ENCODE measurements at places on chromosomes 3 and 15. TPM values are rescaled to one million over a fixed set of nuclear protein-coding genes. Genes with fewer than 3 reads are reported as not detected.

TUSC7 gene
- total RNA-seq, result not detected

GOLGA6A gene
- 3.3 TPM for total RNA-seq

ANKRD63 gene
- total RNA-seq, result 0.26 TPM

- H3K27me3 ChIP-seq, result no peaks in the 10 kb centered on the region
- H3K27ac ChIP-seq, result no peak overlapping the region
- H3K36me3 ChIP-seq, result no peaks in the 10 kb centered on the region
- H3K4me1 ChIP-seq, result no peaks in the 10 kb centered on the region
- no peak overlapping the region for H3K4me3 ChIP-seq
- no peak for DNase-seq
Measured at GRCh38 chr3:174417573-174417972, 441.6 kb upstream of the NAALADL2 start.

SEMA3B gene
- total RNA-seq, result 4.8 TPM

GPX1 gene
- 250 TPM for total RNA-seq

DNA sequence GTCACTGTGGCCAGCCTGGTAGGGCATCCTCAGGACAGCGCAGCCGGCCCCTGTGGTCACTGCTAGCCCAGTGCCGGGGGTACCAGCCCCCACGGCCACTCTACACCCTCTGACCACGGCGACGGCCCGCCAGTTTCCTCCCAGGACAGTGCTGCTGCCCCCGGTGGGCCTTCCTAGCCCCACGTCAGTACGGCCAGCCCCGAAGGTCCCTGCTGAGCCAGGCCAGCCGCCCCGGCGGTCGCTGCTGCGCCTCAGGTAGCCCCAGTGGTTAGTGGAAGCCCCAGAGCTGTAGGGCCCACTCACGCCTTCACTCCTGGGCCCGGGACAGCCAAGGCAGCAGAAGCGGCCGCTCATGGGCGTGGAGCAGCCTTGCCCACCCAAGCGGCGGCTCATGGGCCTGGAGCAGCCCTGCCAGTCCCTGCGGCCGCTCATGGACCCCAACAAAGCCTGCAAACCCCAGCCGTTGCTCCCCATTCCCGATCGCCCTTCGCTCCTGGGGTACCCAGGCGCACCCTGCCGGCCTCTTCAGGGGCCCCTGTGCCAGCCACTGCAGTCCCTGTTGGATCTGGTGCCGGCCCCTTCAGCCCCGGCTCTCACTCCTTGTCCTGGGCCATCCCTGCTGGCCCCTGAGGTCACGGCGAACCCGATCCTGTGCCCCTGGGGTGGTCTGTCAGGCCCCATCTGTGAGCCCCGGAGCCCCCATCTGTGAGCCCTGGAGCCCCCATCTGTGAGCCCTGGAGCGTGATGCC is 9.5 kb upstream of the ROPN1B start:
- no peaks in the 10 kb centered on the region for H3K4me1 ChIP-seq
- H3K4me3 ChIP-seq, result no peak overlapping the region
- no peak overlapping the region for H3K27ac ChIP-seq
- no peaks in the 10 kb centered on the region for H3K27me3 ChIP-seq
- no peak for DNase-seq

GRCh38 chr3:151135541-151136337 is 50.3 kb downstream of the MED12L start:
- no peak overlapping the region for H3K4me3 ChIP-seq
- H3K4me1 ChIP-seq, result peaks cover 2% of the 10 kb centered on the region
- H3K36me3 ChIP-seq, result no peaks in the 10 kb centered on the region
- no peak overlapping the region for H3K27ac ChIP-seq
- no peaks in the 10 kb centered on the region for H3K27me3 ChIP-seq

TTC21A gene
- 2.8 TPM for total RNA-seq

DNA sequence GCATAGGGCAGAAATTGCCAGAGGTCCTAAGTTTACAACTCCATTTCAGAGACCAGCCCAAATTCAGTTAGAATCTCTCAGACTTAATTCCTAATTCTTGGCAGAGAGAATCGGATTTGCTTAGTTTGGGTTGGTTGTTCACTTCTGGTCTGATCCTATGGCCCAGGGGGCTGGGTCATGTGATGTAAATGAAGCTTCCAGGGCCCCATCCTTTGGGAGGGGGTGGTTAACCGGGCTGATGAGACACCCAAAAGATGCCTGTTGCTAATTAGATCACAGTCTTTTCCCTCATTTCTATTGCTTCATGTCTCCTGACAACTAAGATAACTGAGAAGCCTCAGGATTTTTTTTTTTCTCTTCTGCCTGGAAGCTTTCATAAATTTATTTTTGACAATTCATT is 11.1 kb upstream of the ZNF620 start:
- H3K4me3 ChIP-seq, result no peak overlapping the region
- no peak overlapping the region for H3K27ac ChIP-seq
- no peaks in the 10 kb centered on the region for H3K4me1 ChIP-seq
- DNase-seq, result no peak
- H3K27me3 ChIP-seq, result peaks cover 2% of the 10 kb centered on the region

- H3K4me3 ChIP-seq, result no peak overlapping the region
- no peaks in the 10 kb centered on the region for H3K27me3 ChIP-seq
- no peak for DNase-seq
- H3K4me1 ChIP-seq, result peaks cover 3% of the 10 kb centered on the region
- no peaks in the 10 kb centered on the region for H3K36me3 ChIP-seq
Measured at GRCh38 chr3:182973047-182973446, 7.3 kb downstream of the DCUN1D1 start.

DNA sequence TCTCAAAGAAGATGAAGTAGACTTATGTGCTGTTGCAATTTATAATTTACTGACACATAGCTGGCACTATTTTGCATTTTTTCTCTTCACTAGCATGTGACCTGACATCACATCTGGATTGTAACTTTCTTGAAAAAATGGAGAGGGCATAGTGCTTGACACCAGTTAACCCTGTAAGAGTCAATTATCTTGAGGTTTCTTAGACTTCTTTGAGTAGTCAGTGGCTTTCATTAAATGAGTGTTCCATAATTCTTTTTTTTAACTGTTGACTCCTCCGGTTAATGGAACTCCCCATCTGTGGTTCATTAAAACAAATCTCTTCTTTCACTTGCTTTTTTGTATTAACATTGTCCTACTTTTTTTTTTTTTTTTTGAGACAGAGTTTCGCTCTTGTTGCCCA is 16.9 kb upstream of the PRKCI start:
- H3K27me3 ChIP-seq, result no peaks in the 10 kb centered on the region
- no peak overlapping the region for H3K27ac ChIP-seq
- H3K36me3 ChIP-seq, result no peaks in the 10 kb centered on the region
- H3K4me1 ChIP-seq, result no peaks in the 10 kb centered on the region

DNA sequence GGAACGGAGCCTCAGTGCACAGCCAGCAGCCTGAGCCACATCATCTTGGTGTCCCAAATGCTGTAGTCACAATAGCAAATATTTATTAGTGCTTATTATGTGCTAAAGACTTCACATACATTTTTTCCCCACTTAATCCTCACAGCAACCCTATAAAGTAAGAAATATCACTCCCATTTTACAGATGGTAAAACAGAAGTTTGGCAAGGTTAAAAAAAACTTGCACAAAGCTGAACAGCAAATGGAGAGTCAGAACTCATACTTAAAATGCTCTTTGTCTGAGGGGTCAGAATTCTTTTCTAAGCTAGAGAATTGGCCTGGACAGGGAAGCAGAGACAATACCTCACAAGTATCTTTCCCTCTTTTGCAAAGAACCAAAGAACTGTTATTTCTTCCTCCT is 30.9 kb upstream of the THRB start:
- H3K27me3 ChIP-seq, result peaks cover 21% of the 10 kb centered on the region
- no peaks in the 10 kb centered on the region for H3K36me3 ChIP-seq
- no peak for DNase-seq
- H3K27ac ChIP-seq, result no peak overlapping the region

DNA sequence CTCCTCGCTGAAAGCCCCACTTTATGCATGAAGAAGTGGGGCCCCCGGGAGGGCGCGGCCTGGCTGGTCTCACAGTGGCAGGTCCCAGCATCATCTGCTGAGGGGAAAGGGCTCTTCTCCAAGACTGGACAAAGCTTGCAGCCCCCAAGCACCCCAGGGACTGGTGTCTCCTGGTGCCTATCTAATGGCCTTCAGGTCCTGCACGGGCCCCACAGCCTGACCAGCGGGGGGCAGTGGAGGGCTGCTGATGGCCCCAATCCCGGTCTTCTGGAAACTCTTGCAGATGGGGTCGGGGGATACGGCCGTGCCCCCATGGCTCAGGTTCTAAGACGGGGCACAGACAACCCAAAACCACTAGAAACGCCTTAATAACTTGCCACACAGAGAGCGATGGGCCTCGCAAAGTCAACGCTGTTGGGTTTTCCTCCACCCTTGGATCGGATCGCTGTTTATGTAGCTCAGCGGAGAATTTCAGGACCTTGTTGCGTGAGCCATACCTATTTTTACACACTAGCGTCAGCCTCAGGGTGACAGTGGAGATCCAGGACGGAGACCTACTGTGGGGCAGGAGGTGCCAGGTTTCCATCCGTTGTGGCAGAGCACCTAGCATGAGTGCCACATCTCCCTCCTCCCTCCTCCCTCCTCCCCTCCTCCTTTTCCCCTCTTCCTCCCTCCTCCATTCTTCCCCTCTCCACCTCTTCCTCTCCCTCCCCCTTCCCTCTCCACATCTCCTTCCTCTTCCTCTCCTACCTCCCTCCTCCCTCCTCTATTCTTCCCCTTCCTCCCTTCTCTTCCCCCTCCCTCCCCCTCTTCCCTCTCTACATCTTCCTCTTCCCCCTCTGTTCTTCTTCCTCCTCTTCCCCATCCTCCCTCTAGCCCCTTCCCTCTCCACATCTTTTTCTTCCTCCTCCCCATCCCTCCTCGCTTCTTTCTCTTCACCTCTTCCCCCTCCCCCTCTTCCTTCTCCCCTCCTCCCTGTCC is 79.3 kb upstream of the ALDH1L1 start:
- H3K4me3 ChIP-seq, result no peak overlapping the region
- DNase-seq, result no peak
- H3K36me3 ChIP-seq, result no peaks in the 10 kb centered on the region
- H3K27me3 ChIP-seq, result no peaks in the 10 kb centered on the region
- no peak overlapping the region for H3K27ac ChIP-seq

DNA sequence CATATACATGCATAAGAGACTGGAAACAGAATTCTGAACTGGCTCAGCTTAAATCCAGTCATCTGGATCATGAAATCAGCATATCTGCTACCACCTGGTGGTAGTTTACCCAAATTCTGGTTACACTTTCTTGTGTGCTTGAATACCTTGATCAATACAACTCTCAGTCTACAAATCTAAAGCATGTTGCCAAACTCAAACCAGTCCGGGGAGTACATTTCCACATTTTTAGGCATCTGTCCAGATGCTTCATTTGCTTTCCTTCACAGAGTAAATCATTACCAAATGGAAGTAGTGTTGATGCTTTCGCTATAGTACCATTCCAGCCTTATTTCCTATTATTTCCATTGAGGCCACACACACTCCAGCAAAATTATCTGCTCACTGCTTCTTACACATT is 126.4 kb downstream of the P2RY1 start:
- H3K36me3 ChIP-seq, result no peaks in the 10 kb centered on the region
- H3K27me3 ChIP-seq, result no peaks in the 10 kb centered on the region
- H3K4me3 ChIP-seq, result no peak overlapping the region
- no peak overlapping the region for H3K27ac ChIP-seq
- no peak for DNase-seq

- H3K36me3 ChIP-seq, result no peaks in the 10 kb centered on the region
- H3K4me1 ChIP-seq, result no peaks in the 10 kb centered on the region
- no peak overlapping the region for H3K4me3 ChIP-seq
- no peaks in the 10 kb centered on the region for H3K27me3 ChIP-seq
- DNase-seq, result no peak
- H3K27ac ChIP-seq, result no peak overlapping the region
Measured at GRCh38 chr3:71916747-71917369, 131.9 kb upstream of the PROK2 start.

ACKR2 gene
- 0.09 TPM for total RNA-seq

HGD gene
- not detected for total RNA-seq

DNA sequence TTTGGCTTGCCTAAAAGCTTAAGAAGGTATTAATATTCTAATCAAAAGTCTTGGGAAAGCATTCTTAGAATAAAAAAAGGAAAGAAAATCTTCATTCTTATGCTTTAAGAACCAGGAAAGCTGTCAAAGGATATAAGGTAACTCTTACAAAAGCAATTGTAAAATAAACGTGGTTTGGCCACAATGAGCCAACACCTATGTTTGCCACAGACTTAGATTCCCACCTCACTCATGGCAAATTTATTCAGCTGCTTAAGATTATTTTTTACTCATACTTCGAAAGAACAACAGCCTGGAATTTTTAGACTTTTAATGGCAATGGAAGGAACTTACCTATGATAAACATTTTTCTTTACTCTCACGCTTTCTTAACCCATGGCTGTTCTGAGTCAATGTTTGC is 38.4 kb downstream of the AGTR1 start:
- H3K4me1 ChIP-seq, result no peaks in the 10 kb centered on the region
- H3K27me3 ChIP-seq, result no peaks in the 10 kb centered on the region
- no peak overlapping the region for H3K4me3 ChIP-seq
- no peak for DNase-seq
- no peaks in the 10 kb centered on the region for H3K36me3 ChIP-seq

DNA sequence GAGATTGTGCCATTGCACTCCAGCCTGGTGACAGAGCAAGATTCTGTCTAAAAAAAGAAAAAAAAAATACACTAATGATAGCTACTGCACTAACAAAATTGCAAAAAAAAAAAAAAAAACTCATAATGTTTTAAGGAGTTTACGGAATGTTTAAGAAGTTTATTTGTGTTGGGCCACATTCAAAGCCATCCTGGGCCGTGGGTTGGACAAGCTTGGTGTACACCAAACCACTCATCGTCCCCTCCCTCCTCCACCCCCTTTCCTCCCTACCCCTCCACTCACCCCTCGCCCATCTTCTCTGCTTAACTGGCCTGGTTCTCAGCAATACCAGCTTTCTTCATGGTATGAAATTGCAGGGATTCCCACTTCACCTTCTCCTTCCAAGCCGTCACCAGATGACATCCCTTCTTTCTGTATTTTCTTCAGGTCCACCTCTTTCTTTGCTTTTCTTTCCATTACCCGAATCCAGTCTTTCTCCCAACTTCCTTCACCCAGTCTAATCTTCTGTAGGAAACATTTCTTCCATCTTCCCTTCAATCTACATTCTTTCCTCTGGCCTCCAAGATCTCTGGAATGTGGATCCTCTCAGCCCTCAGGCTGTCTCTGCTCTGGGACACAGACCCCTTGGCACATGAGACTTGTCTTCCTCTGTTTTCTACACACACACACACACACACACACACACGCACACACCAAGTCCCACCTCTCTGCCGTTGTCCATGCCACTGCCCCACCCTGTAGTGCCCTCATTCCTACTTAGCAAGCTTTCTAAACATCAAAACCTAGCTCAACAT is 3.5 kb upstream of the MESP1 start:
- no peaks in the 10 kb centered on the region for H3K4me1 ChIP-seq
- peaks cover 28% of the 10 kb centered on the region for H3K27me3 ChIP-seq
- H3K36me3 ChIP-seq, result no peaks in the 10 kb centered on the region
- no peak for DNase-seq
- H3K27ac ChIP-seq, result no peak overlapping the region

- DNase-seq, result no peak
- no peaks in the 10 kb centered on the region for H3K36me3 ChIP-seq
- H3K27ac ChIP-seq, result no peak overlapping the region
- H3K4me3 ChIP-seq, result no peak overlapping the region
Measured at GRCh38 chr15:40445421-40445922, 4.7 kb downstream of the BAHD1 start.

CTDSPL gene
- 42.8 TPM for total RNA-seq

- H3K27me3 ChIP-seq, result no peaks in the 10 kb centered on the region
- H3K4me1 ChIP-seq, result no peaks in the 10 kb centered on the region
- no peak for DNase-seq
- no peak overlapping the region for H3K27ac ChIP-seq
Measured at GRCh38 chr15:74989527-74989926, 5.8 kb upstream of the SCAMP5 start.

Data from H1 (cell line).